ENCODE measurements at places on chromosomes 5 and 9. TPM values are rescaled to one million over a fixed set of nuclear protein-coding genes. Genes with fewer than 3 reads are reported as not detected.

DNA sequence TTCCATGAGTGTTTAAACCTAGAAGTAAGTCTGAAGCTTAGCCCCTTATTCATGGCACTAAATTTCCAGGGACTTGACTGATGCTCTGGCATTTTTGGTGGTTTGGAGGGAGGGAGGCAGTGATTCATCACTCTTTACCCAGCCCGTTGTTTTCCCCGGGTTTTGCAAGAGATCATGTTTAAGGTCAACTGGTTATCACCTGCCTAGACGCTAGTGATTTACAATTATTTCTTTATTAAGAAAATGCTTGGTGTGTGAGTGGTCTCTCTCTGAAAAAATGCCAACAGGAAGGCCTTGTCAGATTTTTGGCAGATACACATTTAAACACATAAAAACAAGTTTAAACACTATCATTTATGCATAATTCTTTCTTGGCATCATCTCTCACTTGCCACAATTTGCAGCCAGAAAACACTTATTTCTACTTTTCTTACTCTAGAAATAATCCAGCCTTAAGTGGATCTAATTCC, 737.9 kb upstream of the ZNF608 start:
- DNase-seq: no peak

SYNPO gene
- 0.18 TPM for total RNA-seq

DNA sequence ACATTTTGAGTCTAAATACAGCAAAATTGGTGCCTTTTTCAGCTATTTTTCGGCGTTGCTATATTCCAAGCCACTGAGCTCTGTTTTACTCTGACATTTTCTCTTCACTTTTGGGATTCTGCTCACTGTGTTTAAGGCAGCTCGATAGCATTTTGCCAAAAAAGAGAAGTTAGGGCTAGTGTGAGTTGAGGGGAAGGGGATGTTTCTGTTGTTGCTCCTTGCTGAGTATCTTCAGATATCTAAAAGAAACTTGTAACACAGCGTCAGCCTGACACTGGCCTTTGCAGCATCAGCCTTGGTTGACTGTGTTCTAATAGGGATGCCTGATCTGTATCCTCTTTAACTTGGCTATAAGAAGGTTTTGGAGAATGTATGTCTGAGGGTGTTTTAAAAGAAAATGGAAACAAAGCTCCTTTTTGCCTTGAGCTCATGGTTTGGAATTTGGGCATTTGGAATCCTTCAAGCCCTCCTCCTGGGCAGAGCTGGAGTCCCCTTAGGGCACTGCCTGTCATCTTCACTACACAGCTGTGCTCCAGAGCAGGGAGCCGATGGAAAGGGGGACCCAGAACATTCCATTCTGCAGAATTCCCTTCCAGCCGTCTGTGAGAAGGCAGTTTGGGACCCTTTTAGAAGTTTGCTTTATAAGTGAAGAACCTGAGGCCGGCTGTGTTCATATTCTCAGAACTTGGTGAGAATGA, 63.0 kb downstream of the EXOSC2 start:
- DNase-seq: no peak

DNA sequence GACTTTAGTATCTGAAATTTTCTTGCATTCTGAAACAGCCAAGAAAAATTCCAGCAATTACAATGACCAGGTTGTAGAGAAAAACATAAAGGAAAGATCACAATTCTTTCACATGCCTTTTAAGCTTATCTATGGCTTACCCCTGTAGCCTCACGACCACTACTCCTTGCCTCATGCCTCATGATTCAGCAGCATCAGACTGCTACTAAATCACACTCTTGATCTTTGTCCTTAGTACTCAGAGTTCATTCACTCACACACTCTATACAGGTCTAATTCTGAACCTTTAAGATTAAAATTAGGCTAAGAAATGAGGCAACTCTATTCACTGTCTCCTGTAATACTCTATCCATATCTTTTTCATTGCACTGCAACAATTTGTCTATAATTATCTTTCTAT, 415.1 kb downstream of the MLLT3 start:
- no peak for DNase-seq

OMD gene
- not detected for total RNA-seq

CCDC187 gene
- 0.07 TPM for total RNA-seq

FAM169A gene
- 11.5 TPM for total RNA-seq

GRCh38 chr5:92265804-92266203, 882.7 kb upstream of the ARRDC3 start:
- DNase-seq: no peak

DNA sequence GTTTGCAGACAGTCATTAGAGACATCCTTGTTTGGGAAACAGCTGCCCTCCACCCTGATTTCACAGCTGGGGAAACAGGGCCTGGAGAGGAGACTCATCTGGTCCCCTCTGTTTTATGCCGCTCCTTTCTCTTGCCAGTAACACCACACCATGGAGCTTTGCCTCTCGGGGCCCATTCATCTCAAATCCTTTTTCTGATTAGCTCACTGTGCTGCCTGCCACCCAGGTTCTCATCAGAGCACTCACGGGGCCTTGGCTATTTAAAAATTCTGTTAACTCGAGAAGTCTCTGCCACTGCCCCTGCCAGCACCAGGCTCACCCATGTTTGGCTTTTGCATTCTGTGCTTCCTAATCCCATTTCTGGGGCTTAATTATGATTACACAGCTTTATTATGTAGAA, 36.8 kb upstream of the C5orf58 start:
- no peak for DNase-seq

GRCh38 chr9:100652850-100653249, 75.0 kb downstream of the CAVIN4 start:
- no peak for DNase-seq

OTP gene
- total RNA-seq: not detected

GRCh38 chr9:89922099-89922498, 317.3 kb downstream of the GADD45G start:
- no peak for DNase-seq

FREM1 gene
- total RNA-seq: not detected

ARSI gene
- total RNA-seq: not detected

NSG2 gene
- not detected for total RNA-seq

DNA sequence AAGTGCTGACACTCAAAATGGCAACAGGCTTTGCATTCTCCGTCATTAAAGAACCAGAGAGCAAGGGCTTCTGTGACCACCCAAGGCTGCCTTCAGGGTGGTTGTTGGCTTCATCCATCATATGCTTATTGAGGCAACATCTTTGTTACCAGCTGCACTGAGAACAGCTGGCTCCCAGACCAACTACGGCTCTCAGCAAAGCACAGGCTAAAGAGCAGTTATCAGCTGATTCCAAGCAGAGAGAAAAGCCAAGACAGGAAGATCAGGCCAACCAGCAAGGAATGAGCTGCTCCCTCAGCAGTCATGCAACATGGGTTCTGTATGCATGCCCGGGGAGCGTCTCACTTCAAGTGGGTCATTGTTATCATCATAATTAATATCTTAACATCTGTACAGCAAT, 358.9 kb downstream of the ACTL7B start:
- DNase-seq: no peak

- DNase-seq: no peak
Observed at GRCh38 chr9:93577078-93577974, 942 bp downstream of the PHF2 start.

DNA sequence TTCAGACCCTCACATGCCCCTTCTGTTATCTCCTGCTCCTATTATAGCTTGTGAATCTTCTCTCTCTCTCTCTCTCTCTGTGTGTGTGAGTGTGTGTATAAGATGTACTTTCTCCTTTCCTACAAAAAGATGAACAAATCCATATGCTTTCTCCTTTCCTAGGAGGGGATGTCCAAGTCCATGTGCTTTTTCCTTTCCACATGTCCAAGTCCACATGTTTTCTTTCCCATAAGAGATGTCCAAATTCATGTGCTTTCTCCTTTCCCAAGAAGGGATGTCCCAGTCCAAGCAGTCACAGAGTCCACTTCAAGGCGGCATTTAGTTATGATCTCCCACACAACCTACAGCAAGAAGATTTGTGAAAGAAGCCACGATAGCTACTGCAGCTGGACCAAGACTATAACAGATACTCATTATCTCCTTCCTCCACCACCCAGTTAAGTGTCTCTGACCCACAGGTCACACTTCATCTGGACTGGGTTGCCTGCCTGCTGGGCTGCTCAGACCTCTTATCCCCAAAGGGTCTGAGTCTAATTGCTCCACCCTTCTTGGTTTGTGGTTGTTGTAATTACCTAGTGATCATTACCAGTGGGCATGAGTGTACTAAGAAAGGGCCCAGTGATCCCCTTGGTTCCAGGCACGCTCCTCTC, 18.4 kb upstream of the FOXI1 start:
- no peak for DNase-seq

DNA sequence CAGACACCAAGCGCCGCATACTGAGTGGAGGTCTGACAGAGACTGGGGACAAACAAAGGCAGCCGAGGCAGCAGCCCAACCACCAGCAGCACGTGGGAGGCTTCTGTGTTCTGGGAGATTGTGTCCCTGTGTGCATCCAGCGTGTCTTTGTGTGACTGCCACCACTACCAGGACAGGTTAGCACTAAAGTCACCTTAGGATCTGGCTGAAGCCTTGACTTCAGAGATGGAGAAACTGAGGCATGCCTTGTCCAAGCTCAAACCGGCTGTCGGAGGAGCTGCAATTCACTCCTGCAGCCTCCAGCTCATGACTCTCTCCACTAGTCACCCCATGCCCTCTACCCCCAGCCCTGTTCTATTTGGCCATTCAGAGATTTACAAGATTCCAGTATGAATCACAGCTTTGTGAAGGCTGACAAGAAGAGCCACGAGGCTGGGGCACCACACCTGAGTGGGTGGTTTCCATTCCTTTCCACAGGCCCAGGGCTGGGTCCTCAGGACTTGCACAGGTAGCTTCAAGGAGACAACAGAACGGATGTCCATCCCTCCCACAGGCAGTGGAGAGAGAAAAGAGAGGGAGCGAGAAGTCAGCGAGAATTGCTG, 69.3 kb downstream of the SHB start:
- DNase-seq: no peak

FAT2 gene
- total RNA-seq: not detected

SLC36A3 gene
- total RNA-seq: not detected

DNA sequence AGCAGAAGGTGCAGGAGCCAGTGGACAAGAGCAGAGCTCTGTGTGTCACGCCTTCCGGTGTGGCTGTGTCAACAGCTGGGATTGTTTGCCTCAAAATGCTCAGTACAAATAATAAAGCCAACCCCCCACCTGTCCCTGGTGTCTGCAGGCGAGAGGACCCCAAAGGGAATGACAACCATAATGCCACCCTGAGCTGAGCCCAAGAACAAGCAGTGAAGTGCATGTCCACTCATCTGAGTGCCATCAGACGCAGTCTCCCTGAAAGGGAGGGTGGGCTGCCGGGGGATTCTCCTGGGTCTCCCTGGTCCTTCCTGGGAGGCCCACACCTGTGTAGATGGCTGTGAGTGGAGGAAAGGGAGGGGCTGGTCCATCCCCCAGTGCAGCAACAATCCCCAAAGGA, 328.8 kb upstream of the IRX1 start:
- DNase-seq: no peak

- no peak for DNase-seq
Observed at GRCh38 chr5:173582216-173583111, 34.0 kb downstream of the BOD1 start.

DNA sequence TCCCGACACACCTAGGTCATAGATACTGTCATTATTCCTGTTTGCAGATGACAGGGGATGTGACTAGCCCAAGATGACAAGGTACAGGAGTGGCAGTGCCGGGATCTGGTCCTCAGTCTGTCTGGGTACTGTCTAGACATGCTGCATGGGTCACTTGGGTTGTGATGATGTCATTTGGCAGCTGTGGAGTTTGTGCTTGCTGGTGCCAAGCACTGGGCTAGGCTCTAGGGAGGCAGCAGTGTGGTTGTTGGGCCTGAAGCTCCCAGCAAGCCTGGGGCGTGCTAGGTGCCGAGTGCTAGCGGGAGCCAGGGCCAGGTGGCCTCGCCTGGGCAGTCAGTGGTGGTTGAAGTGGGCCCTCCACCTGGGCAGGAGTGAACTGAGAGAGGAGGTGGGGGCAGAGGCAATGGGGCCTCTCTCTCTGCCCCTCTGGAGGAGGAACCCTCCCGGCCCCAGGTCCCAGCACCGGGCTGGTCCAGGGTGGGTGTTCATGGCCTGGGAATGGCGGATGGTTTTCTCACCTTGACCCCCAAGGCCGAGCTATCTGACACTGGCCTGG, 8.8 kb upstream of the ASB6 start:
- DNase-seq: no peak

- no peak for DNase-seq
Observed at GRCh38 chr9:134411440-134412297, 85.4 kb downstream of the RXRA start.

GRCh38 chr9:124863371-124863871, 1.5 kb downstream of the ARPC5L start:
- no peak for DNase-seq

- no peak for DNase-seq
Observed at GRCh38 chr9:84851935-84852585, 182.5 kb downstream of the NTRK2 start.

DNA sequence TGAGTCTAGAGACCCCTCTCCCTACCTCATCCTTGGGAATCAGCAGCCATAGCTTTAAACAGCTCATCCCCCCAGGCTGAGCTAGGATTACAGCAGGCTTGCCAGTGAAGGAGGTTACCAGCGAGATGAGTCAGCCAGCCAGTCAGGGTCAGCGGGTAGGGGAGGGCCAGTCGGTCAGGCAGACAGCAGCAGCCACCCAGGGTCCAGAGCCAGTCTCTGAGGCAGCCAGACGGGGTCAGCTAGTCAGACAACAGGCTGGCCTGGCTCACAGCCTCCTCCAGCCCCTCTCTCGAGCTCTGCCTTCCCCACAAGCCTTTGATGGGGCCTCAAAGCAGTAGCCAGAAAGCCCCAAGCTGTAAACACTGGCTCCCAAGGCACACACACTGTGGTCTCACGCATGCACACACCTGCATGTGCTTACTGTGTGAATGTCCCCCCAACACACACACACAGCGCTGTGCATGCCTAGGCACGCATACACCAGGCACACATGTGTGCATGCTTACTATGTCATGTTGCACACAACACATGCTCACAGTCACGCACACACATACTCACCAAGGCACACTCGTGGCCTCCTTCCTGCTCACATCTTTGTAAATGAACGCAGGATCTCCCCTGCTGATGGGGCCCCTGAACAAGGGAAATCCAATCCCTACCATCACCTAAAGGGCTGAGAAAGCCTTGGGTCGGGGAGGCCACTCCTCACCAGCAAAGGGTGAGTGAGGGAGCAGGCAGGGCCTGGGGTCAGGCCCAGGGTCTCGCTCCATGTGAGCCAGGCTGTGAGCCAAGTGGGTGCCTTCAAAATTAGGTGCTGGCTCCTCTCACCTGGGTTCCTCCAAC, 28.2 kb upstream of the CPLX2 start:
- no peak for DNase-seq

DNA sequence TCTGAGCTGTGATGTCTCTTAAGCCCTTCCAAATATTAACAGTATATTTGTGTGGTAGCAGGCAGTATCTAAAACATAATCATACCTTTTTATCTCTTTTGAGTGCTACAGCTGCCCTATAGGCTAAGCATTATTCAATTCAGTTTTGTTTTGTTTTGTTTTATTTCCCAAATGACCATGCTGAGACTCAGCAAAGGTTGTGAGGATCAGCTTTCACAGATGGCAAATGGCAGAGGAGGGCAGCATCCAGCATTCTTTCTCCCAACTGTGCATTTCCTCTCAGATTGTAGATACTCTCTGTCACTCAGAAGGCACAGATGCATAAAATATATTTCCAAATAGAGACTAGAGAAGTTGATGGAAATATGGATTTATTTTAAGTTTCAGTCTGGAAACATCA, 90.7 kb downstream of the DAPK1 start:
- no peak for DNase-seq

- no peak for DNase-seq
Observed at GRCh38 chr5:78779262-78779661, 130.7 kb upstream of the LHFPL2 start.

GRCh38 chr5:96926276-96926675, 9.6 kb upstream of the LNPEP start:
- DNase-seq: no peak

Data from activated CD8-positive, alpha-beta T cell treated with anti-CD3 and anti-CD28 coated beads for 36 hours (primary cell).